Keratinocyte (primary cell): ENCODE measurements at places on chromosomes 5 and 9. TPM values are rescaled to one million over a fixed set of nuclear protein-coding genes. Genes with fewer than 3 reads are reported as not detected.

DNA sequence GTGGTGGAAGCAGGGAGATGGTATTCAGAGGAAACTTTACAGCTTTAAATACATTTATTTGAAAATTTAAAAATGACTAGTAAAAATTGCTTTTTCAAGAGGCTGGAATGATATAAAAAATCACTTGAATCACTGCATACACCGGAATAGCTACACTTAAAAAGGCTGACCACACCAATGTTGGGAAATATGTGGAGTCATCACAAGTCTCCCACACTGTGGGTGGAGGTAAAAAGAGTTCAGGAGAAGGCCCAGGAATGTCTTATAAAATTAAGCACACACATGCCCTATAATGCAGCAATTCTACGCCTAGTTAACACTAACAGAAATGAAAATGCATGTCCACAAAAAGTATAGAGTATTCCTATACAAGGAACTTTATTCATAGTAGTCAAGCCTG, 198.1 kb downstream of the ROR2 start:
- no peak for DNase-seq

GRCh38 chr5:103336941-103337340, 78.4 kb downstream of the MACIR start:
- no peak for DNase-seq

DNA sequence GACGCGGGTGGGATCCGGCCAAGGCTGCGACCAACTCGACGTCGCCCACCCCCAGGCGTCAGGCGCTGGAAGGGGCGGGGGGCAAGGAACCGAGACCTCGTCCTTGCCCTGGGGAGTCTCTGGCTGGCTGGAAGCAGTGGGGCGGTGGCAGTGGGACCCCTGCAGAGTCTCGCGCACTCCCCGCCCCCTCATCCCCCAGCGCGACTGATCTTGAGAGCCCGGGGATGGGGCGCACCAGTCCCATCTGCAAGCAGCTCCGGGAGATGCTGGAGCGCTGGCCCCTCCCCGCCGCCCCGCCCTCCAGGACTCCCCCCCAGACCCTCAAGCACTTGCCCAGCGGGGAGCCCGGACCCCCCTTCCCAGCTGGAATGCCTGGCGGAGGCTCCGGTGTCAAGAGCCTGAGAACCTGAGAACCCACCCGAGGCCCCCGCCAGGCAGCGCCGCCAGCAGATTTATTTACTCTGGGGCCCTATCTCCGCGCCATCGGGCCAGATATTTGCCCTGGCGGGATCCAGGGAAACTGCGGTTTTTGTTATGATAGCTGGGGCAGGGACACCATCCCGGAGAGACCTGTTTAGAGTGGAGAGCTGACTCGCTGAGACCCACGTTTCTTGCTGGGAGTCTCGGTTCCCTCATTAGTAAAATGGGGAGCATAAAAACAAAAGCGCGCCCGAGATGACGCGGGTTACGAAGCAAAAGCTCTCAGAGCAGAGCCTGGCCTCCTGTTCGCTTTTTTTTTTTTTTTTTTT, 1.2 kb downstream of the PRRT1B start:
- DNase-seq = no peak

GRCh38 chr5:148403344-148403743, 19.6 kb downstream of the FBXO38 start:
- no peak for DNase-seq

The CCL27 gene
- polyA plus RNA-seq = 0.46 to 1.1 TPM (median 1.1 TPM) in 3 replicates
